ENCODE measurements at places on chromosomes 12 and 14. TPM values are rescaled to one million over a fixed set of nuclear protein-coding genes. Genes with fewer than 3 reads are reported as not detected.
A peak's percentile ranks its signal among the peaks of the same experiment; 100 is the strongest.

GRCh38 chr14:62162998-62163589 lies 400.9 kb downstream of the SNAPC1 start:
- DNase-seq: no peak

The PLEK2 gene
- not detected for total RNA-seq

GRCh38 chr12:47935184-47935583 lies 28.2 kb upstream of the TMEM106C start:
- DNase-seq: peak; percentile 73

DNA sequence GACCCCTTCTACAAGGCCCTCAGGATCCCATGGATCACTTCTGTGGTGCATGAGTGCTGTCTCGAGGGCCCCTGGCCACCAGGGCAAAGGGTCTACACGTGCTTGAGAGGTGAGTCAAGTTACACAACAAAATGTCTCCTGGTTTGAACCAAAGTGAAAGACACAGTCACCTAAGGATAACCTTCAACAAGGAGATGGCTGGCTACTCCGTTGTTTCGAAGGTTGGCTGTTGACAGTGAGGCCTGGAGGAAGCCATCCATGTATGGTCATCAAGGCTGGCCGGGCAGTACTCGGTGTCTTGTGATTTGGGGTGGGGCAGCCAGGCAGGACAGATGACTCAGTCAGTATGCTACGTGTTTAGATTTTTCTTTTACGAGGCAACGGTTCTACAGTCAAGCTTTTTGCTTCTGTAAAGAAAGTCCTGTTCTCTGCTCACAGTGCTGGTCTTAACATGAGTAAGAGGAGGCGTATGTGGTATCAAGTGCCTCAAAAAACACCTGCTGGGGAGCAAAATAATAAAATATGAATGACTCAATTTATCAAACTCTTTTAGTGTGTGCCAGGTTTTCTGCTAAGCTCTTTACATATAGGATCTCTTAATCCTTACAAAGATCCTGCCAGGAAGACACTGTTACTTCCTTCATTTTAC lies 18.0 kb upstream of the NT5DC3 start:
- peak; percentile 38 for DNase-seq

GRCh38 chr12:9829483-9829882 lies 2.2 kb downstream of the KLRF1 start:
- no peak for DNase-seq

DNA sequence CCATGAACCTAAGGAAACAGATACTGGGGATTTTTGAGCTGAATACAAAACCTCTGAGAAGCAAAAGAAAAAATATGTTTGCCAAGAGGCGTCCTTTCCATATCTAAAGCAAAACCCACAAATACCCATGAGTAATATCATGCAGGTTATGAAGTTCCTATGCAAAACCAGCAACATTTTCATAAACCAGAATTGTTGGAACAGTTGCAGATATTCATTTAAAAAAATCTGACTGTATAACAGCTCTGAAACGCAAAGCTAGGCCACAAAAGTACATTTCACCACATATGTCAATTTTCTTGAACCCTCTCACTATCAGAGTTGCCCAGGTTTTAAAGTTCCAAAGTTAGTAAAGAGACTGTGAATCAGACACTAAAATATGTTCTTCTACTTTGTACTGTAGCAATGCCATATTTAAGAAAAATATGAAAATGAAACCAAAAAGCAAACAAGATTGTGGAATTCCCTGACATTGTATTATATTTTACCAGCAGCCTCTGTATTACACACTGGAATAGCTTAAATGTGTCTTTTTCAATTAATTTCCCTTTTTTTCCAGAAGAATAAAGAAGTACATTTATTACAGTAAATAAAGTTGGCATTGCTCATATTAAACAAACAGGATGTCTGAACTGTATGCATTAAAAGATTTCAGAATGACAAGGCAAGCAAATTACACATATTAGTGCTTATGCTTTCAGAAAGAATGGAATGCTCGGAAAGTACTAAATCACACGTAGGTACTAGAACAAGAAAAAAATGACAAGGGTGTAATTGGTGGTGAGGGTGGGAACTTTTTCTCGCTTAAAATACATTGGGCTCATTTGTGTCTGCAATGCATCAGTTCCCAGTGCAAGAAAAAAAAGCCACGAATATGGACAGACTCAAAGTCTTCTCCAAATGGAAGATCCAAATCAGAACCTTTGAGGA lies 33.6 kb upstream of the HIF1A start:
- DNase-seq: no peak

The IFNG-AS1 gene
- 0.58 TPM for total RNA-seq

DNA sequence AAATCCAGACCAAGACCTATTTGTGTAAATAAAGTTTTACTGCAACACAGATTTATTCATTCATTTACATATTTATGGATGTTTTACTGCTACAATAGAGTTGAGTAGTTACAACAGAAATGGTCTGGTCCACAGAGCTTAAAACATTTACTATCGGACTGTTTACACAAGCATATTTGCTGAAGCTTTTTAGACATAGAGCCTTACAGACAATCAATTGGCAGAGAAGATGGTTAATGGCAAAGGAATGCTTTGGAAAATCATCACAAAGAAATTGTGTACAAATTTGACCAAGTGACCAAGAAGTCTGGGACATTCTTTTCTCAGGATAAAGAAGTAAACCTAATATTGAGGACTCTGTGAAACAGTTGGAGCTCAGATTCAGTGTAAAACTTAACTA lies 504.3 kb downstream of the SLC16A7 start:
- DNase-seq: no peak

- no peak for DNase-seq
Observed at GRCh38 chr12:2261708-2262107, 208.9 kb downstream of the CACNA1C start.

- no peak for DNase-seq
Observed at GRCh38 chr12:85920324-85920947, 46.3 kb downstream of the NTS start.

GRCh38 chr12:61452076-61452475 lies 808.1 kb upstream of the USP15 start:
- no peak for DNase-seq

DNA sequence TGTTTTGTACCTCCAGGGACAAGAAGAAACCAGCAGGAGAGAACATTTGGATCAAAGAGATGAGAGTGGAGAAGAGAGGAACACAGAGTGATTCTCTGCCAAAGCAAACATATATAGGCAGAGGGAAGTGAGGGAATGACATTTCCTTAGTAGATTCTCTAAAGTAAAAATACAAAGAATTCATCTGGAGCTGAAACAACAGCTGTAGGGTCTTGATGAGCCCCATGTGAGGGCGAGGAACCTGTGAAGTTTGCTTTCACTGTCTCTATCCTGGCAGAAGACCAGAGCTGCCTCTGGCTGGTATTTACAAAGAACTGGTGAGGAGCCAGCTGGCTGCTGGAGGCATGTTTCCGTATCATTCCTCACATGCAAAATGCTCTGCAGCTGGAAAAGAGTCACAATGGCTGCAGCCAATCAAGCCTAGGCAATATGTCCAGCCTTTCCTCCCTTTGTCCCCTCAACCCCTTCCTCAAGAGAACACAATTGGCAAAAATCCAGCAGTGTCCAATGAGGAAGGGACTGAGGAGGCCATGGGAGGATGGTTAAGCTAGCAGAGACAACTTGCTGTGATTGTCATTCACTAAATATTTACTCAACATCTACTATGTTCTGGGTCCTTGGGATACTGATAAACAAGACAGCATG lies 122.5 kb downstream of the PHLDA1 start:
- DNase-seq: peak; percentile 78

The TSHR gene
- total RNA-seq: not detected

The RAB5B gene
- total RNA-seq: 111 TPM

The KRT82 gene
- not detected for total RNA-seq

DNA sequence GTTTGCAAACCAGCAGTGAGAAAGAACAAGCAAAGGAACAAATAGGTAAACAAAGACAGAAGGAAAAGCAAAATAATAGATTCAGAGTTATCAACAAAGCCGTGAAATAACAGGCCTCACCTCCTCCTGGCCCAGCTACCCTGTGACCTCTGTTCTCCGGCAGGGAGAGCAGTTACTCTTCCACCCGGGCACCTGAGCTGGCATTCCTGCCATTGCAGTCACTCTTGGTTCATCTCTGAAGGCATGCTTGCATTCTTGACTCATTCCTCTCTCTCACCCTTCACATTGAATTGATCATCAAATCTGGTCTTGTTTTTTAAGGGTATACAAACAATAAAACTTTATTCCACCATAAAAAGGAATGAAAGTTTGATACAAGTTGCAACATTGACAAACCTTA lies 95.1 kb downstream of the TTC8 start:
- DNase-seq: no peak

- no peak for DNase-seq
Observed at GRCh38 chr12:127619869-127620734, 646.9 kb upstream of the TMEM132C start.

DNA sequence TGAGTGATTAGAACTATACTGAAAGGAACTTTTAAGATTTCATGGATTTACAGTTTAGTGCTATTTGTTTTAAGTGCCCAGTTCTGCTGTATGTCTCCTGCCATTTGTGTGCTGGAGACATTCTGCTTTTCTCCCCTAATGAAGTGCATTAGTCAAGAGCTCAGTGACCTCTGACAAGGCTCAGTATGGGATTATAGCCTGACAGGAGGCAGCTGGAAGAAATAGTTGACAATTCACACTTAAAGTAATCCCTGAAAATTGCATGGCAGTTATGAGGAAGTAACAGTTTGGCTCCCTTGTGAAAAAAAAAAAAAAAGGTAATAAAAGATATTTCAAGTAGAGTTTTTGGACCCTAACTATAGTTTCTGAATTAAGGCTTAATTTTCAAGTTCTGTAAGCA lies 70.3 kb downstream of the ALX1 start:
- DNase-seq: no peak

- DNase-seq: no peak
Observed at GRCh38 chr14:76955575-76956315, 72.8 kb downstream of the IRF2BPL start.

The VWF gene
- total RNA-seq: 250 TPM

DNA sequence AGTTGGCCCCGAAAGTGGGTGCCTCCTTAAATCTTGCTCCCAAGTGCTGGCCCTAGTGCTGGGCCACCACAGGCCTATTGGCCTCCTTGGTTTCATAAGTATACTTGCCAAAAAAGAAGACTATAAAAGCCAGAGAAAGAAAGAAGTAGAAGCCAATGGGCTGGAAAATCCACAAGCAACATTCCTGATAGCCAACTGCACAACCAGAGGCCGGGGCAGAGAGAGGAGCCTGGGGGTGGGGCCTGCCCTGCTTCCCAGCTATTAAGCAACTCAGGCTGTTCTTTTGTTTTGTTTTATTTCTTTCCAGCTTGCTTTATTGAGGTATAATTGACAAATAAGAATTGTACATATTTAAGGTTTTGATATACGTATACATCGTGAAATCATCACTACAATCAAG lies 177.2 kb upstream of the NTF3 start:
- no peak for DNase-seq

GRCh38 chr12:113260127-113260526 lies 38.9 kb downstream of the TPCN1 start:
- DNase-seq: no peak

DNA sequence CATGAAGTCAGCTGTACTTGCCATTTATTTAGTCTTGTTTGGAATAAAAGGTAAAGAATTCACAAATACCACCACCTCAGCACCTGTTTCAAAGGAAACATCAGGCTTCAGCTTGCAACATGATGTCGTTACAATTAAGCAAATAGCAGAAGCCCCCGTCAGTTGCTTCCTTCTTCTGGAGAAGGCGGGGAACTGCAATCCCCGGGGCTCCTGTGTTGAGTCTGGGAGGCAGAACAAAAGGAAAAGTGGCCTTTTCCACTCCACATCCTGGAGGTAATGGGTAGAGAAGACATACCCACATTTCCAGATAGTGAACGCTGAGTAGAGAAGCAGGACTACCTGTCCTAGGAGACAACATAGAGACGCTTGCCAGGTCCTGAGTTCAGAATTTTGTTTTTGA lies 92.8 kb downstream of the DNAH10 start:
- no peak for DNase-seq

The INHBE gene
- not detected for total RNA-seq

DNA sequence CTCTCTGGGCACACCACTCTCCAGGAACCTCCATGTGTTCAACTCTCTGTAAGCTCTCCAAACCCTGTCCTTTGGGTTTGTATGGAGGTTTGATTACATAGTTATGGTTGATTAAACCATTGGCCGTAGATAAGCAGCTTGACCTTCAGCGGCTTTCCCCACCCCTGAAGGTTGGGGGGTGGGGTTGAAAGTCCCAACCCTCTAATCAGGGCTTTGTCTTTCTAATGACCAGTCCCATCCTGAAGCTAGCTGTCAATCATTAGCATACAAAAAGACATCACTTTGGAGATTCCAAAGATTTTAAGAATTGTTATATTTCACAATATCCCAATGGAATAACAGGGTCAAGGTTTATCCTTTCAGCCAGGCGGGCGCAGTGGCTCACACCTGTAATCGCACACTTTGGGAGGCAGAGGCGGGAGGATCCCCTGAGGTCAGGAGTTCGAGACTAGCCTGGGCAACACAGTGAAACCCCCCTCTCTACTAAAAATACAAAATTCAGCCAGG lies 8.4 kb downstream of the FAM186A start:
- no peak for DNase-seq

The NELL2 gene
- 0.55 TPM for total RNA-seq

GRCh38 chr14:55253276-55253675 lies 17.9 kb upstream of the FBXO34 start:
- no peak for DNase-seq

DNA sequence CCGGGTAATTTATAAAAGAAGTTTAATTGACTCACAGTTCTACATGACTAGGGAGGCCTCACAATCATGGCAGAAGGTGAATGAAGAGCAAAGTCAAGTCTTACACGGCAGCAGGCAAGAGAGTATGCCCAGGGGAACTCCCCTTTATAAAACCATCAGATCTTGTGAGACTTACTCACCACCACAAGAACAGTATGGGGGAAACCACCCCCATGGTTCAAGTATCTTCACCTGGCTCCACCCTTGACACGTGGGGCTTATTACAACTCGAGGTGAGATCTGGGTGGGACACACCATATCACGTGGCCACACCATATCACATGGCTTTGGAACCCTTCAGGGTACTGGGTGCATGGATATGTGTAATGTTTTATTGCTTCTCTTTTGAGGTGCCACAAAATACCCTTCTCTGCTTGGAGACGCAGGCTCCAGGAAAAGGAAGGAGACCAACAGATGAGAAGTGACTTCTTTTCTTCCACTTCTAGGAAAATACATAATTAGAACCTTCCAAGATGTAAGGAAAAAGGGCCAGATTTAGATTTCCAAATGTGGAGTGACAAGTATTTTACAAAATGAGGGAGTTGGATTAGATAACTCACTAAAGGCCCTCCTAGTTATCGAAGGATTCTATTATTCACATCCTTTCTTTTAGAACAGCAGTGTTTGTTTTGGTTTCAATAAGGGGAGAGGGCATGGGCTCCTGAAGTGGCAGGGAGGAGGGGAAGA lies 33.1 kb upstream of the ETFBKMT start:
- no peak for DNase-seq

GRCh38 chr12:91053951-91054715 lies 3.7 kb downstream of the KERA start:
- no peak for DNase-seq

- DNase-seq: no peak
Observed at GRCh38 chr14:63555572-63555971, 12.4 kb upstream of the PPP2R5E start.

- no peak for DNase-seq
Observed at GRCh38 chr12:21942377-21942703, 1.1 kb upstream of the ABCC9 start.

GRCh38 chr12:105057174-105057573 lies 27.1 kb downstream of the ALDH1L2 start:
- DNase-seq: no peak

- no peak for DNase-seq
Observed at GRCh38 chr14:20499108-20499507, 6.2 kb upstream of the RNASE10 start.

- no peak for DNase-seq
Observed at GRCh38 chr14:55434805-55435174, 5.6 kb downstream of the TBPL2 start.

The CLEC2A gene
- not detected for total RNA-seq

The IRF2BPL gene
- 35.5 TPM for total RNA-seq
